Stimulated activated CD8-positive, alpha-beta memory T cell treated with anti-CD3 and anti-CD28 coated beads, Interleukin-4, amount 100 ng/mL, for 1 hour (primary cell): ENCODE measurements at places on chromosomes 5 and 9.

DNA sequence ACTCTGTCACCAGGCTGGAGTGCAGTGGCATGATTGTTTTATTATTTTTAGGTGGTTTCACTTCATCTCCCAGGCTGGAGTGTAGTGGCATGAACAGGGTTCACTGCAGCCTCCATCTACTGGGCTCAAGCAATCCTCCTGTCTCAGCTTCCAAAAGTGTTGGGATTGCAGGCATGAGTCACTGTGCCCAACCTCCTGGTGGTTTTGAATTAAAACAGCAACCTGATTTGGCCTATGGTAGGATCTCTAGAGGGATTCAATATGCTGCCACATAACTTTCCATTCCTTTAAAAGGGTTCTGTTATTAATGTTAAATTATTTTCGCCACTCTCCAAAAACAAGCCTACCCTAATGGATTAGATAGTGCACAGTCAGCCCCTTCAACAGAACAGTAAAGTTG is 9.9 kb upstream of the HSPA4 start:
- no peak for DNase-seq

DNA sequence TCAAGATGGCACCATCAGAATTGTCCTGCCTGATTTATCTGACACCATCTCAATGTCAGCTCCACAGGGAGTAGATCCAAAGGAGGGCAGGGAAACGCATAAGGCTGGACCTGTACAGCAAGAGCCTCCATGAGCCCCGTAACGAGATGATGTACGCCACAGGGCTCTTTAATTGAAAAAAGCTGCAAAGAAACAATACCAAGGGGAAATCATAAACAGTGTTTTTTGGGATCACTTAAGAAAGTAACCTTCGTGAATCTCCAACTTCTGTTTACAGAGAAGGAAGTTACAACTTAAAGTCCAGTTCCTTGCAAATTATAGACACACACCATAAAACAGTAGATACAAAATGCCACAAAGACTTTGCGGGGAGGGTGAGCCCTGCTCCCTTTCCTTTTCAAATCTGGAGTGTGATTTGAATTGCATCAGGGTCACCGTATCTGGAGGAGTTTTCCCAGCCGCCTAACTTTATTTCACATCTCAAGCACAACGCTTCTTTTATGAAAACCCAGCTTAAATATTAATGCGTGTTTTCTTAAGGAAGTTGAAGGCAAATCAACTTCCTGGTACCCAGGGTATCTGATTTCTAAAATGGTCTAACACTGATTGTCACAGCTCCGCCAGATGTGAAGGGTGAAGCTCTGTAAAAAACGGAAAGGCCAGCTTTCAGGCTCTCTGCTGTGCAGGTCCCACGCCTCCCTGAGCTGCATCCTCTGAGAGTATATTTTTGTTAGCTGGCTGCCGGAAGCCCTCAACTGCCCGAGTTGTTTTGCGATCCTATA is 88.9 kb downstream of the EBF1 start:
- no peak for DNase-seq

DNA sequence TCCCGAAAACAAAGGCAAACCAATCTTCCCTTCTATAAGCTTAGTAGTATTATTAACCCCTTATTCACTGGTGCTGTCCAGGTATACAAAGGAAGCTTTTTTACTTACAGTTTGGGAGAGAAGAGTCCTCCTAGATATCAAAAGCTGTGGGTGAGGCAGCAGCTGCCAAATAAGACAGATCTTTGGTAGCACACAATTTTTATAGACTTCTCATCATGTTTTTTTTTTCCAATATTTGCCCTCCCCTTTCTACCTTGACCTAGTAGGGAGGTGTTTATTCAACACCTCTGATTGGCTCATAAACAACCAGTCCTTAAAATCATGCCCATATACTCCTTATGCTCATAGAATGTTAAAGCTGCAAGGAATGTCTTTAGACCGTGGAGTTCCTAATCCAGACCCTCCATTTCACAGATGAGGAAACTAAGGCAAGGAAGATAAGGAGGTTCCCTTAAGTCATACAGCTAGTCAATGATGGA is at the start of gene ALDOB:
ALDOB (minus strand) TSS at position 174 of the 479 bp plus-strand sequence. CDS start 4,887 bp downstream, outside the sequence.
- no peak for DNase-seq

DNA sequence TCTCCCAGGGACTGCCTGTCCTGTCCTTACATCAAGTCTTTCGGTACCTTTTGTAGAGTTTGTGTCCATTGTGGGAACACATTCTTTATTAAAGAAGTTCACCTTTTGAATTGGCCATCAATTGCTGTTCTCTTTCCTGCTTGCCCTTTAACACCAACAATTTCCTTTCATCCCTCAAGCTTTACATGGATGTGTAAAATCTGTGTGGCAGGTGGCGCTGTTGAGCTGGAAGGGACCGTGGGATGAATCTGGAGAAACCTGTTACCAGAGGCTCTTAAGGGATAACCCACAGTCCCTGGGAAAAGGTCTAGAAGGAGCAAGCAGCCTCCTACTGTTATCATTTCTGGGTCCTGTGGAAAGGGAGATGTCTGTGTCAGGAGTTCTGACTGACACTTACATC is 7.9 kb upstream of the ZFP62 start:
- DNase-seq: peak; percentile 47

GRCh38 chr5:87233143-87233542 is 34.5 kb upstream of the RASA1 start:
- DNase-seq: no peak

DNA sequence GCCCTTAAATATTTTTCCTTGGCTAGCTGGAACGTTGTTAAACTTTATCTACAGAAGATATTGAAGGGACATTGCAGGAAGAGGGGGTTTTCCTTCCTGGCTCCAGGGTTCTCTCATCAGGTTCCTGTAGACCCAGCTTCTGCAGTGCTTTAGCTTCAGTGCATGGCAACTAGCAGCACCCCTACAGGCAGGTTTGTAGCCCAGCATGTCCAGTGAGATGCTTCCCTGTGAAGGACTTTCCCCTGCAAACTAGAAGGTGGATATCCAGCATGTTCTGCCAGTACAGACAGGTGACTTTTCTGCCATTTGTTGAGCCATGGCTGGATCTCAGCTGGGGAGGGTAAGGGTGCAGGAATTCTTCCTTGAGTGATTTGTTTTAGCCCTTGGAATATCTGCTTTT is 10.4 kb downstream of the CCL28 start:
- no peak for DNase-seq

DNA sequence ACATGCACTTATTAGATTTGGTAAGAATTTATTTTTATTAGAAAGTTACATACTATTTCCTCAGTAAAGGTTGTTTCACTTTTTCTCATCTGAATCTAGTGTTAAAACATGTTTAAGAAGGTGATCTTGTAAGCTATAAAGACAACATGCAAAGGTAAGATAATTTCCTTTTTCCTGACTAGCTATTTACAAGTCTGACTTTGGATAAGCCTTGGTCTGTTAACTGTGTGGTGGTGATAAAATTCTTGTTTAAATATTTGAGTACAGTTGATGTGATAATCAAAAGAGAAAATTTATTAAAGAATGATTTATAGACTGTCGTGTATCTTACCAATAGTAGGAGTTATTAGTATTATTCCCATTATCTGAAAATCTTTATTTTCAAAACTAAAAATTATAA is 36.9 kb upstream of the GPR21 start:
- DNase-seq: no peak

- no peak for DNase-seq
These were observed 243.6 kb downstream of the DENND1A start for GRCh38 chr9:123686131-123686828.

DNA sequence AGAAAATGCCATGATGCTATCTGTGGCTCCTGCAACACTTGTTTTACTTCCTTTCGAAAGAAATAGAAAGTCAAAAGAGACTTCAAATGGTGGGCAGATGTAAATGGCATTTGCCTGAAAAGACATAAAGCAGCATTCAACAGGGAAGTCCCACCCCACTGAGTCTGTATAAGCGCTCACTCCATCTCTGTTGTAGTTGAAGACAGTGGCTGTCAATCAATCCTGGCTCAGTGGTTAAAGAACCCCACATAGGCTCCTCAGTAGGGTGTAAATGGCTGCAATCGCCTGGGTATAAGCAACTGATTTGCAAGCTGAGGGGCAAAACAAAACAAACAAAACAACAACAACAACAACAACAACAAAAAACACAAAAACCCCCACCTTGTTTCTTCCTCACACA is 158.7 kb downstream of the EFNA5 start:
- DNase-seq: no peak

DNA sequence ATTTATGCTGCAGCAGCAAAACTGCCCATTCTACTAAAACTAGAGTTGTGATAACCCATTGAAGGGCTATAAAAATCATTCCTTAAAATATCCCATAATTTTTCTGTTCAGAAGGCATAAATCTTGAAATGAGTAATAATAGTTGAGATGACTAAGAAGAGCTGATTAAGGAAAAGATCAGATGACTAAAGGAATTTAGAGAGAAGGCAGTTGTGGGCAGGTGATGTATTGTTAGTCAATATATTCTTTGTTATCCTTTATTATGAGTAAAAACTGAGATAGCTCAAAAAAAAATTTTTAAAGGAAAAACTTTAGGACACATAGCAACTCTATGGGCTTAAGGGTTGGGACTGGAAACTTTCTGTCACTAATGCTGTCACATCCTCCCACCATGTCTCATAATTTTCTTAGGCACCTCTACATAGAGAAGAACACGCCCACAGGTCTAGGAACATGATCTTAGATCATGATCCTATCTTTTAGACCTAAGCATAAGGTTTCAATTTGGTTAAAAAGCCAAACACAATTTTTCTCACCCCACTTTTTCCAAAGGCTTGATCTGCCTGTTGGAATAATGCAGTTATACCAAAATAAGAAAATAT is 597.5 kb upstream of the MEF2C start:
- no peak for DNase-seq

DNA sequence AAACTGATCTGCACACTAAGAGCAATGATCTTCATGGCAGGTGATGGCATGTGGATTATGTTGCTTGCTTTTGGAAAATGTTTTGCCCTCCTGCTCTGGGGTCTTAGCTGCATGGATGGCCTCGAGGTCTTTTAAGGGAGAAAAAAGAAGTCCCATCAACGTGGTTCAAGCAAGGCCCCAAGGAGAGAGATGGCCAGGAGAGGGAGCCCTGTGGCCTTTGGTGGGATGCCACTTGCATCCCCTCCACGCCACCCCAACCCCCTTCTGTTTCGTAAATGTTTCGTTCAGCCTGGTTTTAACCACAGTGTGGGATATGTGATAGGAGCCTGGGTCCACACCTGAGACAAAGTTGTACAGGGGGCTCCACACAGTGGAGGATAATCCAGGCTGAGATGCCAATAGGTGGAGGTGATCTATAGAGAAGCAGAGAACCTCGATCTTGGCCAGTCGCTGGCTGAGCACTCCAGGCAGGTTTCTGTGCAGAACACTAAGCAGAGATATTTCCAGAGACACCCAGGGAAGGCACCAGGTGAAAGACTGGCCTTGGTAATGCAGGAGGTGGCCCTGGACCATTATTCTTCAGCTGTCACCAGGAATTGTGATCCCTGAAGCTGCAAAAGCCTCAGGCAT is 25.8 kb upstream of the FRRS1L start:
- DNase-seq: no peak

GRCh38 chr5:125877248-125877647 is 546.0 kb upstream of the GRAMD2B start:
- no peak for DNase-seq

DNA sequence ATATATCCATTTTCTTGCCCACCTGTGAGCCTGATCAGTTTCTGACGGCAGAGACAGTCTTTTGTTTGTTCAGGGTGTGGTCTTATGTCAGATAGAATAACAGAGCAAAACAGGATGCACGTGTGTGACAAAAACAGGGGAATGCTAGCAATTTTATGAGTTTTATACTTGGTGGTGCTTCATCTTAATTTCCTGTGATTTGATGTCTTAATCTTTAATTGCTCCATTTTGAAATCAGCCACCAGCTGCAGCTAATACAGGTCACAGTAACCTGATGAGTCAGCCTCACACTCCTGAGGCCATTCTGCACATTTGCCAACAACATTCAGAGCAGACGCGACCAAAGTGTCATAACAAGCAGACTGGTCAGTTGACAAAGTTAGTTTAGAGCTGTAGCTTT is 42.3 kb upstream of the JMY start:
- no peak for DNase-seq

- no peak for DNase-seq
These were observed 17.2 kb upstream of the QRFP start for GRCh38 chr9:130913599-130914416.

GRCh38 chr9:18623221-18624079 is 149.5 kb downstream of the ADAMTSL1 start:
- no peak for DNase-seq

DNA sequence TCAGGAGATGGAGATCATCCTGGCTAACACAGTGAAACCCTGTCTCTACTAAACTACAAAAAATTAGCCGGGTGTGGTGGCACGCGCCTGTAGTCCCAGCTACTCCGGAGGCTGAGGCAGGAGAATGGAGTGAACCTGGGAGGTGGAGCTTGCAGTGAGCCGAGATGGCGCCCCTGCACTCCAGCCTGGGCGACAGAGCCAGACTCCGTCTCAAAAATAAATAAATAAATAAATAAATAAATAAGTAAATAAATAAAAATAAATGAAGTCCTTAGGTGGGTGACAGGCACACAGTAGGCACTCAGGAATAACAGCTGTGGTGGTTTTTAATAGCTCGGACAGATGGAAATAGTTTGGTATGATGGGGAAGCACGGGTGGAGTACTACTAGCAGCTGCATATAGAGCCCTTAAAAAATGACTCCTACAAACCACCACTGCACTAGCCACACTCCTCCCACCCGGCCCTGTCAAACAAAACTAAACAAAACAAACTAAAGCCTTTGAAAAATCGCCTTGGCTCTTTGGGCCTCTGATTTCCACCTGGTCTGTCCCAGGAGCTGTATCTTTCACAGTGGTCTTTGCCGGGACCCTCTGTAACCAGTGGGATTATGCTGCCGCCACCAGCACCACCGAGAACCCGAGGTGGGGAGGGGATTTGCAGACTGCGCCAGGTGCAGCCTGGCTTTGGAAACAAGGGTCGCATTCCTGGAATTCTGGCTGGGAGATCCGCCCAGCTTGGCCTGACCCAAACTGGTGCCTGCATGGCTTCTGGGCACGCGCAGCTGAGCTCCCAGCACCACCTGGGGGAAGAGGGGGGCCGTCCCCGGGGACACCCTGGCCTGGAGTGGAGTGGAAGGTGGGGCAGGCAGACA is 5.1 kb upstream of the WDR5 start:
- DNase-seq: no peak

- no peak for DNase-seq
These were observed 58.6 kb downstream of the PTCD2 start for GRCh38 chr5:72378639-72379289.

GRCh38 chr5:174987443-174988012 is 263.1 kb downstream of the MSX2 start:
- DNase-seq: no peak

DNA sequence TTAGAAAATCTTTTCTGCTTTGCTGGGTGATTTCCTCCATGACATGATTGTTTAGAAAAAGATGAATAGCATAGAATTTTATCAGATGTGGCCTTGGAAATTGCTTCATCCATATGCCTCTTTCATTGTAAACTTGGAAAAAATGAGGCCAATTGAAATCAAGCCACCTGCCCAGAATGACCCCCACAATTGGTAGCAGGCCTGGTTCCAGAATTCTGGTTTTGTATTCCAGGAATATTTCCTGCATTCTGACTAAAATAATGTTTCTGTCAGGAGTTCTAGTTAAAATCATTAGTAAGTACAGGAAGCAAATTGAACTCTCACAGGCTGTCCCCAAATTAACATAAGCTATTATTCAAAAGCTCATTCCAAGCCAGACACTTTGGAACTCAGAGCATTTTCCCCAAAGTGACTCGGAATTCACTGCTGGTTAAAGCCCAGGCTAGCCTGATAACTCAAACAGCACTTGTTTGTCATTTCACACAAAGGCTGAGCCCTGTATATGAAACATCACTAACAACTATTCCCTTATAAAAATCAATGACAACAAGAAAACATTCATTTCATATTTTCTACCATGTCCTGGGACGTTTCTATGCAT is 75.1 kb upstream of the ADCY2 start:
- no peak for DNase-seq
